ENCODE measurements at places on chromosomes 3 and 15.
A peak's percentile ranks its signal among the peaks of the same experiment; 100 is the strongest.

DNA sequence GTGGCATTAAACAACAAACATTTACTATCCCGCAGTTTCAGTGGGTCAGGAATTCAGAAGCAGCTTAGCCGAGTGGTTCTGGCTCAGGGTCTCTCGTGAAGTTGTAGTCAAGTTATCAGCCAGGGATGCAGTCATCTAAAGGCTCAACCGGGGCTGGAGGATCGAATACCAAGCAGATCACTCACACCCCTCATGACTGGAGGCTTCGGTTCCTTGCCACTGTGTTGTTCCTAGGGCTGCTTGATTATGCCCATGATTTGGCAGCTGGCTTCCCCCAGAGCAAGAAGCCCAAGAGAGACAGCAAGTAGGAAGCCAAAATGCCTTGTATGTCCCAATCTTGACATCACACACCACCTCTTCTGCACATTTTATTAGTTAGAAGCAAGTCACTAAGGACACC is 33.9 kb upstream of the CDCP1 start:
- no peak for DNase-seq

GRCh38 chr15:77584201-77584600 is 48.5 kb downstream of the LINGO1 start:
- no peak for DNase-seq

GRCh38 chr15:23484870-23485269 is 37.8 kb upstream of the GOLGA6L2 start:
- no peak for DNase-seq

- DNase-seq = no peak
Observed at GRCh38 chr3:14093831-14094230, 30.8 kb downstream of the CHCHD4 start.

DNA sequence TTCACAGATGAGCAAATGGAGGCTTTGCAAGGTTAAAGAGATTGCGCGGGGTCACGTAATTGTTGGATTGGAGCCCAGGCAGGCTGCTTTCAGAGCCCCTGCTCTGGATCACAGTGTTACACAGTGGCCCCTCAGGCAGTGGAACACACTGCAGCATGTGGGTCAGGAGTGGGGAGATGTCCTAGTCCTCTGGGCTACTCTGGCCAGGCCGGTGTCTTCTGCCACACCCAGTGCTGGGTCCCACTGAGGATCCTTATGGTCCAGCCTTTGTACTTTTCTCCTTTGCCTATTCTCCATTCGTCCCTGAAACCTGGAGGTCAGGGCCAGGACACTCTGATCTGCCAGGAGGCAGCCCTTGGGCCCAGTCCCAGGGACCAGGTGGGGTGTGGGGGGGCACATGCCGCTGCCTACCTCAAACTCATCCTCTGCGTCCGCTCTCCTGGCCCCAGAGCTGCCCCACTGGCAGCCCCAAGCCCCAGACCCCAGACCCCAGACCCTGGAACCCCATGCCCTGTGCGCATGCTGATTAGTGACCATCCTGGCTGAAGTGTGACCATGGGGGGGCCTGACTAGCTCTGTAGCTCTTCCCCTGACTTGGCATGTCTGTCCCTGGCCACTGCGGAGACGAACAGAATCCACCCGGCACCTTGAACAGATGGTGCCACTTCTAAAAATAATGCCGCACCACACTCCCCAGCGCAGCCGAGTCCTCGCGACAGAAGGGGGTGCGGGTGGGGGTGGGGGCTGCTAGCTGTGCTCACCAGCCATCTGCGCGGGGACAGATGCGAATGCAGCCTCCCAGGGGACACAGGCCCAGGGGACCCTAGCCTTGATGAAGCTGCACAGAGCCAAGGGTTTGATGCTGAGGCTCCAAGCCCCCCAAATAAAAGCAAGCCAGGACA is 41.6 kb downstream of the ATP2B2 start:
- DNase-seq = no peak

DNA sequence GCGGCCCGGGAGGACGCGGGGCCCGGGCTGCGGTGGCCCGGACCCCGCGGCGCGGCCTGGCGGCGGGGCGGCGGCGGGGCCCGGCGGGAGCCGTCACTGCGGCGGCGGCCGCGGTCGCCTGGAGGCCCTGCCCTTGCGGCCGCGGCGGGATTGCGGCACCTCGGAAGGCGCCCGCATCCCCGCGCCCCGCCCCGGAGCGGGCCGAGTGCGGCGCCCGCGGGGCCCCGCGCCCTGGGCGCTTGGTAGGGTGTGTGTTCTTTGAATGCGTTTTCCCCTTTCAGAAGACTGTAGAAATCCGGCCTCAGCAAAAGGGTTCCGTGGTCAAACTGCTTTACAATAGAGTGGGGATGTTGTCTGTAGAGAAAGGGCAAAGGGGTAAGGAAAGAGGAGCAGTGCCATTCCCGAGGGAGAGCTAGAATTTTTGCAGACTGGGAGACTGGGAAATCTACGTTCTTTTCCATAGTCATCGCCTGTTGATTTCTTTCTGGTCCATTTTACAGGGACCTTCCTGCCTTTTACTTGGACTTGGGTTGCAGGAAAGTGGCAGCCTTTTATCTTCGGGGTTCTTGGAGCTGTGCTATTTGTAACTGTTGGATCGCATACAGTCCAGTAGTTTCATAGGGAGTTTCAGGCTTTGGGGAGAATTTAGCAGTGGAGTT is 630 bp downstream of the SNRK start:
- peak; percentile 43 for DNase-seq

- DNase-seq = no peak
Observed at GRCh38 chr3:72309661-72310418, 524.9 kb upstream of the PROK2 start.

DNA sequence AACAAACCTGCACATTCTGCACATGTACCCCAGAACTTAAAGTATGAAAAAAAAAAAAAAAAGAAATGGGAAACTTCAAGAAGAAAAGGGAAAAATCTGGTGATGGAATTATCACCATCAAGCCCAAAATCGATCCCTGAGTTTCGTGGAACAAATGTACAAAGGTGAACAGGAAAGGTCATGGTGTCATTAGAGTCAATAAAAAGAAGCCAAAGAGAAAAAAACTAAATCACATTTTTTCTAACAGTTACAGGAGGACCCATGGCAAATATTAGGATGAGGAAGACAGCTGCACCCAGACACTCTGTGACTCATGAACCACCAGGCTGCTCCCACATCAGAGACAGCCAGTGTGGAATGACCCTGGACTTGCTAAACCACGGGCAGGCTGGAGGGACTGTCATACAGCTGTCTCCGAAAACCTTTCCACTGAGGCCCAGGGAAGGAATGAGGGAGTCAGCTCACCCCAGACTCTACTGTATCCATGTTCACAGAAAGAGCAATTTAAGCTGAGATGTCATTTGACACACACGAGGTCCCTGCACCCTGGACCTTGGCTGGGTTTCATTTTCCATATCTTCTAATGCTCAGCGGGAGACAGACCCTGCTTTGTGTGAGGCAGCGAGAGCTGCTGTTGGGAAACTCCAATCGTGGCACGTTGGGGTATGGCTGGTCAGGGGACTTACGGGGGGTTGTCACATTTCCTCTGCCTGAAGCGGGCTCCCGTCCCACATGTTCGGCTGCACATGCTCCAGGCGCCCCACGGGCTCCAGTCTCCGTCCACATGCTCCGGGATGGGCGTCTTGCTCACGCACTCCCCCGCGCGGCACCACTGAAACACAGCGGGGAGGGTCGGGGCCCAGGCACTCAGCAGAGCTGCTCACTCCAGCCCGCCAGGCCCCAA is 210.2 kb downstream of the ADAMTS17 start:
- no peak for DNase-seq

DNA sequence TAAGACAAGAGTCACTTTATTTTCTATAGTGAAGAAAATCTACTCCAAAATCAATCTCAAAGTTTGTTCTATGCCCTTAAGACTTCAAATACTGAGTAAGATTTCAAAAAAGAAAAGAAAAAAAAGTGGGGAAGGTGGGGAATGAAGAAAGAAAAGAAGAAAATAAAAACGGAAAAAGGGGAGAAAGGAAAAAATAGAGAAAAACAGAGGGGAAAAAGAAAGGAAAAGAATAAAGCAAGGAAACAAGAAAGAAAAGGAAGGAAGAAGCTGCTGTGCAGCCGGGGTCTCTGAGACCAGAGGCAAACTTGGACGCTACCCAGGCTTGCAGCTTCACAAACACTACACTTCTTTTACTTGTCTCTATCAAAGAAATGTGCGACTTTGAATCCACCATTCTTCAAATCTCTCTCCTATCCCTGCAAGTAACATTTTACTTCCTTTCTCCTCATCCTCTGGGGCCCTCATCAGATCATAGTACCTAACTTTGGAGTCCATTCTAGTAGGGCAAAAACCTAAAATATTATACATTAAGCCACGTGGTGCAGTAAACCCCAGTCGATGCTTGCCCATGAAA is 279.8 kb downstream of the FOXP1 start:
- no peak for DNase-seq

DNA sequence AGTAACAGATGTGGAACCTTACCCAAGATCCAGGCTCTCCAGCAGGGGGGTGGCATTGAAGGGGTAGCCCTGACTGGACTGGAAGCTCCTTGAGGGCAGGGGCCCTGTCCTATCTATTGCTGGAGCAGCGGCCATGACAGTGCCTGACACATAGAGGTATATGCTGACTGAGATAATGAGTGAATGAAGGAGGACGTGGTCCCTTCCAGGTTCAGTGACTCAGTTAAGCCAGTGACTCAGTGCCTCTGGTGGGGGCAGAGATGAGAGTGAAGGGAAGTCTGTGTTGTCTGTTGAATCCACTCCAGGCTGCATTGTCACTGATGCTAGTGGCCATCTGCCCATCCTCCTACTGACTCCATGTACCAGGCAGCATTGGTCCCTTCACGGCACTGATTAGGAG is 13.0 kb upstream of the CTXND1 start:
- no peak for DNase-seq
